Airway epithelial cell (primary cell): ENCODE measurements at places on chromosomes 6 and 20. TPM values are rescaled to one million over a fixed set of nuclear protein-coding genes. Genes with fewer than 3 reads are reported as not detected.

ID4 gene
- total RNA-seq = 1.3 and 2.1 TPM in 2 replicates

BHLHE23 gene
- not detected in 2 replicates for total RNA-seq

TRERF1 gene
- total RNA-seq = 5.0 and 9.5 TPM in 2 replicates

BPI gene
- total RNA-seq = not detected in 2 replicates

KHDC1L gene
- not detected in 2 replicates for total RNA-seq

NOP56 gene
- total RNA-seq = 157 and 166 TPM in 2 replicates

DEFB116 gene
- not detected in 2 replicates for total RNA-seq

HLA-DRB5 gene
- not detected in 2 replicates for total RNA-seq

MCCD1 gene
- not detected in 2 replicates for total RNA-seq

ZNF512B gene
- 10.5 and 14.2 TPM in 2 replicates for total RNA-seq

SEL1L2 gene
- not detected in 2 replicates for total RNA-seq

CAGE1 gene
- 0.07 and 0.37 TPM in 2 replicates for total RNA-seq

PNLDC1 gene
- total RNA-seq = 0.14 TPM in 2 replicates

GJA1 gene
- 83.6 and 98.5 TPM in 2 replicates for total RNA-seq

IPCEF1 gene
- 0.07 and 0.09 TPM in 2 replicates for total RNA-seq

GPR63 gene
- total RNA-seq = 0.51 and 0.78 TPM in 2 replicates

RNASET2 gene
- 20.5 and 36.9 TPM in 2 replicates for total RNA-seq

SLC22A1 gene
- 2.3 TPM in 1 of 2 replicates, not detected in the other for total RNA-seq

MBOAT1 gene
- 1.8 and 5.4 TPM in 2 replicates for total RNA-seq

GPR6 gene
- not detected in 2 replicates for total RNA-seq

TBX18 gene
- total RNA-seq = 0.42 TPM in 1 of 2 replicates, not detected in the other

LPA gene
- total RNA-seq = not detected in 2 replicates

C20orf144 gene
- not detected in 2 replicates for total RNA-seq

ZBTB12 gene
- total RNA-seq = 0.46 and 0.99 TPM in 2 replicates

TMEM170B gene
- 0.05 and 0.21 TPM in 2 replicates for total RNA-seq

TRAPPC3L gene
- not detected in 2 replicates for total RNA-seq

RPS6KA2 gene
- 11.3 and 21.2 TPM in 2 replicates for total RNA-seq

SLC17A3 gene
- not detected in 2 replicates for total RNA-seq

CST7 gene
- not detected in 2 replicates for total RNA-seq

CGA gene
- not detected in 2 replicates for total RNA-seq

PLCG1 gene
- 48.5 and 62.0 TPM in 2 replicates for total RNA-seq

DYNLT1 gene
- 142 and 149 TPM in 2 replicates for total RNA-seq

CAPN11 gene
- not detected in 2 replicates for total RNA-seq

MUC21 gene
- 0.14 TPM in 1 of 2 replicates, not detected in the other for total RNA-seq

SCAF8 gene
- 15.6 and 21.4 TPM in 2 replicates for total RNA-seq

ETV7 gene
- 0.14 and 0.51 TPM in 2 replicates for total RNA-seq

AVP gene
- not detected in 2 replicates for total RNA-seq

EFCAB8 gene
- not detected in 2 replicates for total RNA-seq

MYH7B gene
- under 0.01 TPM in 1 of 2 replicates, not detected in the other for total RNA-seq

CLIC5 gene
- total RNA-seq = not detected in 2 replicates

KCNQ2 gene
- total RNA-seq = not detected in 2 replicates

ANGPT4 gene
- total RNA-seq = not detected in 2 replicates

SAMD10 gene
- 11.1 and 11.6 TPM in 2 replicates for total RNA-seq

SLC35D3 gene
- not detected in 2 replicates for total RNA-seq

SIGLEC1 gene
- total RNA-seq = not detected in 2 replicates

DYNLRB1 gene
- 120 and 150 TPM in 2 replicates for total RNA-seq

SLC2A4RG gene
- 88.0 and 107 TPM in 2 replicates for total RNA-seq

PDE7B gene
- total RNA-seq = 0.05 and 0.21 TPM in 2 replicates

CHMP4B gene
- 38.3 and 48.2 TPM in 2 replicates for total RNA-seq

RSPH9 gene
- 0.14 and 0.23 TPM in 2 replicates for total RNA-seq

LTV1 gene
- total RNA-seq = 16.4 and 18.6 TPM in 2 replicates

MRAP2 gene
- 0.46 and 0.49 TPM in 2 replicates for total RNA-seq

RREB1 gene
- total RNA-seq = 24.9 and 38.0 TPM in 2 replicates

MYL9 gene
- total RNA-seq = 4.8 and 5.4 TPM in 2 replicates

MUCL3 gene
- total RNA-seq = not detected in 2 replicates

GMDS gene
- 24.7 and 31.0 TPM in 2 replicates for total RNA-seq

RPS10 gene
- total RNA-seq = 4,178 and 5,351 TPM in 2 replicates

FANCE gene
- total RNA-seq = 20.3 and 20.8 TPM in 2 replicates

MROH8 gene
- total RNA-seq = 0.07 and 1.2 TPM in 2 replicates
